ENCODE measurements at places on chromosomes 12 and 14. TPM values are rescaled to one million over a fixed set of nuclear protein-coding genes. Genes with fewer than 3 reads are reported as not detected.

DNA sequence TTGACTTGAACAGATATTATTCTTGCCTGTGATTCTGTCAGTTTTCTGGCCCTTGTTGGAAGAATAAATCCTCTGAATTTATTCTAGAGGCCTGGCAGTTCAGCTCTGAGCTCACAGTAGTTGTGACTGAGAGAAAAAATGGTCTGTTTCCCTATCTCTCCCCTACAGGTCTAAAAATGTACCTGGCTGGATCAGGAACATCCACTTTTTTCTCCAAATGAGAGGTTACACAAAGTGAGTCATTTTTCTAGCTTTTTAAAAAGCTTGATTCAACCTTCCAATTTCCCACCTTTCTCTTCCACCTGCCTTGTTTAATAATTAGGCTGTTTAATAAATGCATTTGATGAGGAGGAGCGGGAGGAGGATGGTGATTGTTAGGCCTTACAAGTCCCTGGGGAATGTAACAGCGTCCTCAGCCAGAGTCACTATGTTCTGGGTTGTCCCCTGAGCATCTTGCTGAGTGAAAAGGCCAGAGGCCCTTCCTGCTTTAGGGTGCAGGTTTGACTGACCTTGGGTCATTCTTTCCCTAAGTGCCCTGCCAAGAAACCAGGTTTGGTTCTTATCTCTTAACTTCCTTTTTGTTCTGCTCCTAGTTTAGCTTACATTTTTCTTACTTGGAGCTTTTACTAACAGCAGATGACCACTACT lies 91.7 kb upstream of the FUT8 start:
- no peak for DNase-seq

- DNase-seq = no peak
Measured at GRCh38 chr12:96020314-96021003, 14.9 kb downstream of the LTA4H start.

PTPRO gene
- 0.03 TPM for polyA plus RNA-seq

DNA sequence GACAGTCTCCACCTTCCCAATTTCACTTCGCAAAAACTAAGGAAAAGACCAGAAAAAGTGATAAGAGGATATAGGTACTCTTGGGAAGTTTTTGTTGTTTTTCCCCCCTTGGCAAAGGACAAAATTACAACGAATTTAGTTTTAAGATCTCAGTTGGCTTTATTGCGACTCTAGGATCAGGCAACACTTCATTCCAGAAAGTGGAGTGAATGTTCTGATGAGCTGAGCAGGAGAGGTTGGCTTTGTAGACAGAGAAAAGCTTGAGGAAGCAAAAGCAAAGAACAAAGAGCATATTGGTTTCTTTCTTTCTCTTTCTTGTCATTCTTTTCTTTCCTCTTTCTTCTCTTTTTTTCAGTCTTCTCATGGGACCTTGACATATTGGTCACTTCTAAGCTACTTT lies 640 bp upstream of the ZFYVE1 start:
- no peak for DNase-seq

- DNase-seq = no peak
Measured at GRCh38 chr14:50871228-50871627, 625 bp upstream of the ABHD12B start.

DNA sequence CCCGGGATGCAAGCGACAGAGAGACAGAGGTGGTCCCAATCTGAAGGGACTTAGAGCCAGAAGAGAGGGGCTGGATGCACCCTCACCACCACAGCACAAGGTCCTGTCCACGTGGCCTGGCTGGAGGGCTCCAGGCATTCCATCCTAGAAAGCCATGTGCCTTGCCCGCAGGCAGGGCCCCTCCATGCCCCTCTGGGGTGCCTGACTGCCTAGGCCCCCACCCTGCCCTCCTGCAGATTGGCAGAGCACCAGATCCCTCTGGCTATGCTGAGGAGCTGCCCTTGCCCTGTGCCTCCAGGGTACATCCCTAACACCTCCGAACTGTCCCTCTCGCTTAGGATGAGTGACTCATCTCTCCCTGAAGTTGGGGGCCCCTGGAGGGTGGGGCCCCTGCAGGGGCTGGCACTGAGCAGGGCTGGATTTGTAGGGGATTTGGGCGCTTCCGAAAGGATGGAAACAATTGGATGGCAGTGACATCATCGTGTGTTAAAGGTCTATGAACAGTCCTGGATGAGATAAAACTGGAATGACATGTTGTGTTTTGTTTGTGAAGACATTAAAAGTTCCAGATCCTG lies 50.9 kb downstream of the CHGA start:
- peak; percentile 21 for DNase-seq

GRCh38 chr14:31024010-31024480 lies 1.4 kb upstream of the AP4S1 start:
- no peak for DNase-seq

KCTD10 gene
- polyA plus RNA-seq = 19.8 TPM

LTBP2 gene
- polyA plus RNA-seq = 26.5 TPM

GRCh38 chr14:62661818-62662217 lies 383.4 kb downstream of the KCNH5 start:
- DNase-seq = peak; percentile 51

CACNA1C gene
- not detected for polyA plus RNA-seq

ST8SIA1 gene
- polyA plus RNA-seq = 0.58 TPM

- DNase-seq = no peak
Measured at GRCh38 chr12:108646600-108647579, 13.2 kb upstream of the SELPLG start.

GRCh38 chr14:65255583-65256461 lies 153.5 kb upstream of the MAX start:
- peak; percentile 83 for DNase-seq

- DNase-seq = peak; percentile 68
Measured at GRCh38 chr14:72558721-72559120, 335.2 kb downstream of the DPF3 start.

GRCh38 chr12:24561882-24562770 lies 386.8 kb downstream of the BCAT1 start:
- DNase-seq = peak; percentile 32

LUM gene
- polyA plus RNA-seq = 0.06 TPM

DNA sequence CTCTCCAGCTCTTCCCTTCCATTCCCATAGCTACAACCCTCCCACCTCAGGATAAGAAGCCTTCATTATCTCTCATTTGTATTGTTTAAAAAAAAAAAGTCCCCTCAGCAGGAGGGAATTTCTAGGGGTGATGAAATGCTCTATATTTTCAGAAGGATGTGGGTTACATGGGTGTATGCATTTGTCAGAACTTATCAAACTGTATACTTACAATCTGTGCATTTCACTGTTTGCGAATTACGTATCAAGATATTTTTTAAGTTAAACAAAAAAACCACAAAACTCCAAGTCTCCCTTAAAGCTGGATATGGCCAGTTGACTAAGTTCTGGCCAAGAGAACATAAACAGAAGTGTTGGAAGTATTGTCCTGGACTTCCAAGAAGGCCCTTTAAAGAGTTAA lies 2.0 kb upstream of the FKBP11 start:
- no peak for DNase-seq

TAS2R30 gene
- polyA plus RNA-seq = not detected

KRT78 gene
- 0.17 TPM for polyA plus RNA-seq

DNA sequence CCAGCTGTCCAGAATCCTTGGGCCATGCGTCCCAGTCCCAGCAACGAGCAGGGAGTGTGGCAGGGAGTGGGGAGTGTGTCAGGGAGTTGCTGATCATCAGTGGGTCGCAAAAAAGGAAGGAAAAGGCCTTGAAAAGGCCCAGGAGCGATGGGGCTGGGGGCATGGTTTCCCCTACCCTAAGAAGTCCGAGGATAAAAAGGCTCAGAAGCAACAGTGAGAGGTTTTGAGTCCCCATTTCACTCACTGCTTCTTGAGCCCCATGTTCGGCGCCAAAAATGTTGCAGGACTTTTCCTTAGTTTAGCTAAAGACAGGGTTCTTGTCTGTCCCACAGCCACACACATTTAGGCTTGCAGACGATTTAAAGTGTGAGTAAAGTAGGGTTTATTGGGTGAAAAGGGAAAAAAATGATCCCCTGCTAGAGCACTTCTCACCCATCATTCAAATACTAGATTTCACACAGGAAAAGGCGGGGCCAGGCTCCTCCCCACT lies 189.5 kb downstream of the KCNC2 start:
- DNase-seq = peak; percentile 20

GRCh38 chr14:92519246-92520101 lies 5.9 kb downstream of the RIN3 start:
- no peak for DNase-seq

DNA sequence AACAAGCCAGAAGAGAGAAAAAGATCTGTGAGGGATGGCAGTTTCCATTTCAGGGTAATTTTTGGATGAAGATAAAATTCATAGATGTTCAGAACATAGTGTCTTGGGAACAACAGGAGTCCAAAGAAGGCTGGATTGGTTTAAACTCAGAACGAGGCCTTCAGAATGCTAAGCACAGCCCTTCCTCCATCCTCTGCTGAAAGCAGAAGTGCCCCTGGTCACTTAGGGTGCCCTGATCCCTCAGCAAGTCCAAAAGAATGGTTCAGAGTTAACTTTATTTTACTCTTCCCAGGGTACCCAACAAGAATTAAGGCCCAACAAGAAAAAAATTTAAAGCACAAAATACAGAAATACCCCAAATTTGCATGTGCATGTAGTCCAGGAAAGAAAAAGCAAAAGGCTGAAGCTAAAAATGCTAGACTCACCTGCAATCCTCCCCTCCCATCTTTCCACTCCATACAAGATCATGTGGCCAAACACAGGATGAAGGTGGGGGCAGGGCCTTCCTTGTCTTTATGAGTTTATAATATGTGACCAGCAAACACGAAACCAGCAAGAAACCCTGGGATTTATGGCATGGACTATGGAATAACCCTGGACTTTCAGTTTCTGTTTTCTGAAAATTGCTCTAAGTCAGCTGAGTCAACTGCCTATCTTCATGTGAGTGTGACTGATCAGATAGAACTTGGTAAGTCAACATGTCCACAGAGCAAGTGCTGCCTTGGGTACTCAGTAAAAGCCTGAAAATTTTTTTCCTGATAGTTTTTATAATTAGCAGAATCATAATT lies 21.2 kb downstream of the MAX start:
- DNase-seq = no peak

TAS2R42 gene
- polyA plus RNA-seq = not detected

GLI1 gene
- 3.2 TPM for polyA plus RNA-seq

GRCh38 chr12:6551496-6552139 lies 4.2 kb downstream of the IFFO1 start:
- DNase-seq = peak; percentile 62

DNA sequence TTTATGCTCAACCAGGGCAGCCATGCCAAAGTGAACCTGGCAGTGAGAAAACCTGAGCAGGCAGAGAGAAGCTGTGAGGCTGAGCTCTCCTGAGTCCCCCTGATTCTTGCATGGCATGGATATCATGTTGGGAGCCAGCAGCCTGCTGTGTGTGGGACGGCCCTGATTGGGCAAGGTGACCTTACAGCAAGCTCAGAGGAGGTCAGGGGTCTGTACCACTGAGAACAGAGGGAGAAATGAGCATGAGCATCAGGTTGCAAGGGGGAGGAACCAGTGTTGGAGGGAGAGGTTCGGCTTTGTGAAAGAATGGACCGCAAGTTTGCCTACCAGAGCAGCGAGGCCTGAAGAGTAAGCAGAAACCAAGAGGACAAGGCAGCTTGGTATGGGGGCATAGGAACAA lies 59.1 kb upstream of the PTGR2 start:
- DNase-seq = no peak

TCL1B gene
- not detected for polyA plus RNA-seq

DNA sequence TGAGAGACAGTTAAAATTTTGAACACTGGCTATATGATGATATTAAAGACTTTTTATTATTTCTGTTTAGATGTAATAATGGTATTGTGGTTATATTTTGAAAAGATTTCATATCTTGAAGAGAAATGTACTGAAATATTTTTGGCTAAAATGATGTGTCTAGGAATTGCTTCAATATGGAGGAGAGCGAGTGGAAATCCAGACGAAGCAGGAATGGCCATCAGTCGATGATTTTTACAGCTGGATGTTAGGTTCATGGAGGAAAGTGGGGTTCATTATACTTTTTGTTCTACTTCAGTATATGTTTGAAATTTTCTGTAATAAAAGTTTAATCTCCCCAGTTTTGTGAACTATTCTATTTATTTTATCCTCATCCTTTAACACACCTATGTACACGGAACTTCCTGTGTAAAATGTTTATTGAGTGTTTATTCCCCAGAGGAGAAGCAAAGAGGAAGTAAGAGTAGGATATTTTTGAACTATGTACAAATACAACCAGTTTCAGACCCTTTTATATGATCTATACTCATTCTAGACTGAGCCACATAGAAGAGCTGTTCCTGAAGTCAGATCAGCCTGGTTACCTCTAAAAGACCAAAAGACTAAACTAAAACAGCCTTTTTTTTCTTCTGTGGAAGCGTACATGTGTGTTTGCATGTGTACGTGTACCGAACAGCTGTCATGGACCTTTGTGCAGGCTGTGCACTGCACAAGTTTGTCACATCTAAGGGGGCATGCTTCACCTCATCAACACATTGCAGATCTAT lies 211.0 kb upstream of the NUDT4 start:
- no peak for DNase-seq

DNA sequence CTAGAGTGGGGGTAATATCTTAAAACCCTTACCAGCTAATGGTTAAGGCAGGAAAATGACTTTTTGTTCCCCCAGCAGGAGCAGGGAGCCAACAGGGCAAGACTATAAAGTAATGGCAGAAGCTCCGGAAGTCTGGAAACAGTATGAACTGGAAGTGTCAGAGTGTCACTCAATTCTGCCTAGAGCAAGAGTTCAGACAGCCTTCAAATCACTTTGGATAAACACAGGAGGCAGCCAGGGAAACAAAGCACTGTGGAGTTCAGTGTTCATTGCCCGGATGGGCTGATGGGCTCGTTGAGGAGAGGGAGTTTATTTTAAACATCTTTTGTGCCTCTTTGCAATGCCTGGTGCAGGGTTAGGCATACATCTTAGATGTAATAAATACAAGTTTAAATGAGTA lies 16.5 kb upstream of the DYRK2 start:
- DNase-seq = no peak

PLCZ1 gene
- not detected for polyA plus RNA-seq

TGM1 gene
- polyA plus RNA-seq = 4.4 TPM

TAS2R43 gene
- polyA plus RNA-seq = not detected

DNA sequence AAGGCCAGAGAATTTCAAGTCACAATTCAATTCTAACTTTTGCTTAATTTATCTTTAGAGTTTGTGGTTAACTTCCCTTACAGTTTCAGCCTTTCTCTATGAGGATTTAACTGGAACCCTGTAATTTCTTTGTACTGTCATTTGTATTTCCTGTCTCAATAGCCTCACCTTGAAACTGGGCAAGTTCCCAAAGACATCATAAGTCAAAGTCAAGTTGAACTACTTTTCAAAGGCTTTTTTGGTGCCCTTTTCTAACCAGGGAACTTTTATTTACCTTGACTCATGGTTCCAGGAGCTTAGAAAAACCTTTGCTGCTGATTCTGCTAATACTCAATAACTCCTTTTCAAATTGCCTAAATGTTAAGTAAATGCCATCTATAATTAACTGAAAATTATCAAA lies 200.8 kb upstream of the KRR1 start:
- DNase-seq = peak; percentile 86

Measured in foreskin keratinocyte (primary cell).